HuH-7 (cell line): ENCODE measurements at places on chromosomes 7 and 10.

DNA sequence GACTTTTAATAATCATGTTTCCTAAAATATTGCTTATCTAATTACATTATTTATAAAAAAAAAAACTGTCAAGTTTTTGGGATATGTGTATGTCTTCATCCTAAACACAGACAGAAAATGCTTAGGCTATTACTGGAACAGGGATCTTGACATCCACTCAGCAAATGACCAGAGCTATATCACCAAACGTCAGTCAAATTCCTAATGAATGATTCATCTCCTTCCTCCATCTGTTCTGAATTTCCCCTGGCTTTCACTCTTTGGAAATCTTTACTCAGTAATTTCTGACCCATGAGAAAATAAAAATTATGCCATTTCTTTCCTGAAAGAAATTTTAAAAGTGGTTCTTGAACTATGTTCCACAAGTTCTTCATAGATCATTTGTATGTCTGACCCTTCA lies 552.4 kb upstream of the KCND2 start:
- DNase-seq: no peak

GRCh38 chr10:62511238-62511637 lies 137.1 kb downstream of the ZNF365 start:
- DNase-seq: no peak

- no peak for DNase-seq
Measured at GRCh38 chr10:70130878-70131559, 1.6 kb downstream of the AIFM2 start.

- DNase-seq: no peak
Measured at GRCh38 chr7:152329469-152329868, 106.3 kb downstream of the KMT2C start.
